ENCODE measurements at places on chromosomes 11 and 22.

GRCh38 chr11:118908901-118909618 is 16.7 kb downstream of the BCL9L start:
- DNase-seq: peak; percentile 31

- peak; percentile 75 for DNase-seq
Observed at GRCh38 chr11:111409915-111410314, 30.8 kb upstream of the POU2AF1 start.

- DNase-seq: no peak
Observed at GRCh38 chr22:45896153-45896951, 80.6 kb downstream of the WNT7B start.

- no peak for DNase-seq
Observed at GRCh38 chr11:25890626-25891260, 441.2 kb upstream of the ANO3 start.

DNA sequence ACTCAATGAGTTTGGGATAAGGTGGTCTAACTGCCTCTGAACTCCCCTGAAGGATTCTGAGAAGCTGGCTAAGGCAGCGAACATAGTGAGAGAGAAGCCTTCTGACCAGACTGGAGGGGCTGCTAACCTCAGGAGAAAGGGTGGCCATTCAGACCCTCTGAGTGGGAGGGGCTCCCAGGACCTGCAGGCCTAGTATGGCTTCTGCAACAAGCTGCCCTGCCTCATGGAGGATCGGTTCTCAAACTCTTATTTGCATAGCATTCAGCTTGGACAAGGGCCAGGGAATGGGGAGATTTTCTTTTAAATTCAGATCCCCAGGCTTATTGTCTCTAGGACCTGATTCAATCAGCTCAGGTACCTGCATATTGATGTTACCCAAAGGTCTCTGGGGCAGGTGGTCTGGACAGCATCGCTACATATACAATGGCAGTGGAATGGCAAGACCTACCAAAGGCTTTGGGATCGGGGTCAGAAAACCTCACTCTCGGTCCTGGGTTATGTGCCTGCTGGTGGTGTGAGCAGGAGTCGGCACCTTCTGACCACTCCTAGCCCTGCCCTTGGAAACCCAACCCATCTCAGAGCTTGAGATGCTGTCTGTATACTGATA is 599.1 kb downstream of the BRD1 start:
- DNase-seq: no peak

- no peak for DNase-seq
Observed at GRCh38 chr11:2209900-2210321, 38.3 kb upstream of the TH start.

DNA sequence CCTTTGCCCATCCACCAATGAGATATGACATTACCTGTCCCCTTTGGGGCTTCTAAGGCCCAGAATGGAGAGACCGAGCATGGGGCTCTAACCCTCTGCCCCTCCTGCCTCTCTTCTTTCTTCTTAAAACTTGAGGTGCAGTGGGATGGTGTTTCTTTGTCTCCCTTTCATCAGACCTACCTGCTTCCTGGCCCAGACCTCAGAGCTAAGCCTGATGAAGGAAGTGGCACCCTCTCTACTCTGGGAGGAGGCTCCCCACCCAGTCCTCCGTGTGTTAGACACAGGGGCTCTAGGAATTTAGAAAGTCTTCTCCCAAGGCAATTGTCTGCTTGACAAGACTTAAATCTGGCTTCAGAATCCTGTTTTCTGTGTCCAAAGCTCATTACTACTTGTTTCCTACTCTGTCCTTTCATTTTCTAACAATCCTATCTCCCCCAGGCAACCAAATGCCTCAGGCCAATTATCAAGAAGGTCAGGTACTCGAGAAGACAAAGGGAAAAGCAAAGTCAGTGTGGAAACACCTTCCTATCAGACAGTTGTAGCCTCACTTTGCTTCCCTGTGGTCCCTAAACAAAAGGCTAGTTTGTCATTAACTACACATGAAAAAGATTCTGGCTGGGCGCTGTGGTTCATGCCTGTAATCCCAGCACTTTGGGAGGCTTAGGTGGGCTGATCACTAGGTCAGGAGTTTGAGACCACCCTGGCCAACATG is 20.3 kb upstream of the PARVA start:
- no peak for DNase-seq

GRCh38 chr22:37824674-37825641 is 1.8 kb downstream of the GALR3 start:
- peak; percentile 45 for DNase-seq

- DNase-seq: no peak
Observed at GRCh38 chr11:5364214-5364613, 12.9 kb downstream of the OR51B6 start.

DNA sequence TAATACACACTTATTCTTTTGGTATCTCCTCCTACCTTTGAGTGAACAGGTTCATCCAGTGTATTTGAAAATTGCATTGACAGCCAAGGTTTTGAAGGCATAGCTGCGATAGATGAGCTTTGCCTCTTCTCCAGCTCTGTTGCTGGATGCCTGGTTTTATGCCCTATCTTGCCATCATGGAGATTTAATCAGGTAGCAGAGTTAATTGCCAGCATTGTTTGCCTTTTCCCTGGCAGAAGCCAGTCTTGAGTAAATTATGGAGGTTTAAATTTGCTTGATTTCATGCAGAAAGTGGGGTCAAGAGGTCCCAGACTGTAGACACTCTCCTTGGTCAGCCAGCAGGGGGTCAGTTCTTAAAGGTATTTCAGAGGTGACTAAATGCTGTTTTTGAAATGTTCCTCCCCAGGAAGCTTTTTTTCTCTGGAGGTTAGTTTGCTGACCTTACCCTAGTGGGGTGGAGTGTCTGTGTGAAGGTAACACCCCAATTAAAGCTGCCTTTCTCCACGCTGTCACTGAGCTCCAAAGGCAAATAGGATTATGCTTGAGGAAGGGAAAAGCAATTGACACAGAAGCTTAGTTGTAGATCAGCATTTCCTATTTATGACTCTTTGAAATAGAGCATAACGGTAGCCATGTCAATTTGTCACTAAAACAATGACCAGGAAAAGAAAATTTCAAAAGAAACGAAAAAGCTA is 96.0 kb downstream of the EXT2 start:
- no peak for DNase-seq

- no peak for DNase-seq
Observed at GRCh38 chr11:8294251-8294935, 30.7 kb upstream of the LMO1 start.

DNA sequence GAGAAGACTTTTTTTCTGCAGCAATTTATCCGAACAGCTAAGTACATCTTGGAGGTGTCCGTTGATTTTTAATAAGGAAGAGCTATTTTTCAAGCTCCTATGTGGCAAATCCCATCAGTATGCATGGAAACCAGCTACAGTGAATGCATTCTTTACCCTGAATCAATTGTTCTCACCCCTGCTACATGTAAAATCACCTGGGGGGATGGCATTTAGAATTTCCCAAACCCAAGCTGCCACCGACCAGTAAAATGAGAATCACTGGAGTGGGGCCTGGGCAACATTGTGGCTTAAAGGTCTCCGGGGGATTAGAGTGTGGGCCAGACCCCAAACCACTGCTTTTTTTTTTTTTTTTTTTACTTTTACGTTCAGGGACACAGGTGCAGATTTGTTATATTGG is 2.8 kb upstream of the ZNF195 start:
- no peak for DNase-seq

- DNase-seq: peak; percentile 18
Observed at GRCh38 chr11:118658429-118659313, 20.8 kb downstream of the TREH start.

All from B cell (primary cell).